ENCODE measurements at places on chromosomes 16 and 17. TPM values are rescaled to one million over a fixed set of nuclear protein-coding genes. Genes with fewer than 3 reads are reported as not detected.

Gene WSCD1
- not detected for total RNA-seq

Gene RNF222
- total RNA-seq, result not detected

Gene ZSCAN10
- not detected for total RNA-seq

Gene CA4
- total RNA-seq, result not detected

Gene NLRC3
- total RNA-seq, result 19.1 TPM

Gene BORCS6
- total RNA-seq, result 5.7 TPM

Gene HEXD
- 36.0 TPM for total RNA-seq

Gene SOX8
- total RNA-seq, result 0.92 TPM

Gene C17orf67
- total RNA-seq, result 4.4 TPM

Gene CDH11
- not detected for total RNA-seq

Gene G6PC1
- not detected for total RNA-seq

Gene CPHXL
- not detected for total RNA-seq

Gene KRTAP9-4
- not detected for total RNA-seq

Gene CX3CL1
- not detected for total RNA-seq

Gene SOCS7
- total RNA-seq, result 31.2 TPM
